Stimulated activated CD4-positive, alpha-beta T cell treated with anti-CD3 and anti-CD28 coated beads, TNF-alpha, amount 100 ng/mL, for 4 hours (primary cell): ENCODE measurements at places on chromosomes 5 and 9.

GRCh38 chr9:8374471-8374870, 574.9 kb upstream of the DMAC1 start:
- no peak for DNase-seq

DNA sequence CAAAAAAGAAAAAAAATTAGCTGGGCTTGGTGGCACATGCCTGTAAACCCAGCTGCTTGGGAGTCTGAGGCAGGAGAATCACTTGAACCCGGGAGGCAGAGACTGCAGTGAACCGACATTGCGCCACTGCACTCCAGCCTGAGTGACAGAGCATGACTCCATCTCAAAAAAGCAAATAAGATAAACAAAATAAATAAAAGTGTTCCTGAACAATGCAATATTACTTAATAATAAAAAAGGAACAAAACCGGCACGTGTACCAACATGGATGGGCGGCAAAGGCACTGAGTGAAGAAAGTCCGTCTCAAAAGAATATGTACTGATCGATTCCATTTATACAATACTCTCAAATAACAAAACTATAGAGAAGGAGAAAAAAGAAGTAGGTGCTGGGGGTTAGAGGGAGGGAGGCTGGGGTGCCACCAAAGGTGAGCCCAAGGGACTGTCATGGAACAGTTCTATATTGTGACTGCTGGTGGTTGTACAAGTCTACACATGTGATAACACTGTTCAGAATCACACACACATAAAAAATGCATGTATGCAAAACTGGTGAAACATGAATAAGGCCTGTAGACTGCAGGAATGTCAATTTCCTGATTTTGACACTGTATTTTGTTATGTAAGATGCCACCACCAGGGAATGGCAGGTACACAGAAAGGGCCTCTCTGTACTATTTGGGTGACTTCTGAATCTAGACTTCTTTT, 15.8 kb downstream of the MYO10 start:
- DNase-seq, result no peak

GRCh38 chr9:135994501-135995192, 33.5 kb upstream of the UBAC1 start:
- no peak for DNase-seq

DNA sequence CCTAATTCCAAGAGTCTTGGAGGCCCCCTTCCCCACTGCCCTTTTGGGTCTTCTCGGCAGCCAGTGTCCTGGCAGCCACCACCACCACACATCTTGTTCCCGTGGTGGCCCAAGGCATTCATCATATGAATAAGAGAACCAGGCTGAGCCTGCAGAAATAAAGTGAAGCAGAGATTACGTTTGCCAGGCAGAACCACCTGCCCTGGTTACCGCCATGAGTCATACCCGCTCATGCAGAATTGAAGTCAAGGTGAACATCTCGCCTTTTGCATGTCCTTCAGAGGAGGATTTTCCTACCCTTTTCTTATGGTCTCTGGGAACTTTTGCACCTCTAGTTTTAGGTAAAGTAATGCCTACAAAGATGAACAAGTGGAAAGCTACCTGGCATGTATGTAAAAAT, 119.5 kb upstream of the LMX1B start:
- DNase-seq, result no peak
